ENCODE measurements at places on chromosomes 11 and 22.

- DNase-seq = no peak
Observed at GRCh38 chr11:110072930-110073329, 20.3 kb upstream of the ZC3H12C start.

GRCh38 chr22:32587449-32587848 lies 112.8 kb downstream of the FBXO7 start:
- DNase-seq = no peak

- DNase-seq = no peak
Observed at GRCh38 chr11:119652907-119653659, 75.9 kb downstream of the NECTIN1 start.

DNA sequence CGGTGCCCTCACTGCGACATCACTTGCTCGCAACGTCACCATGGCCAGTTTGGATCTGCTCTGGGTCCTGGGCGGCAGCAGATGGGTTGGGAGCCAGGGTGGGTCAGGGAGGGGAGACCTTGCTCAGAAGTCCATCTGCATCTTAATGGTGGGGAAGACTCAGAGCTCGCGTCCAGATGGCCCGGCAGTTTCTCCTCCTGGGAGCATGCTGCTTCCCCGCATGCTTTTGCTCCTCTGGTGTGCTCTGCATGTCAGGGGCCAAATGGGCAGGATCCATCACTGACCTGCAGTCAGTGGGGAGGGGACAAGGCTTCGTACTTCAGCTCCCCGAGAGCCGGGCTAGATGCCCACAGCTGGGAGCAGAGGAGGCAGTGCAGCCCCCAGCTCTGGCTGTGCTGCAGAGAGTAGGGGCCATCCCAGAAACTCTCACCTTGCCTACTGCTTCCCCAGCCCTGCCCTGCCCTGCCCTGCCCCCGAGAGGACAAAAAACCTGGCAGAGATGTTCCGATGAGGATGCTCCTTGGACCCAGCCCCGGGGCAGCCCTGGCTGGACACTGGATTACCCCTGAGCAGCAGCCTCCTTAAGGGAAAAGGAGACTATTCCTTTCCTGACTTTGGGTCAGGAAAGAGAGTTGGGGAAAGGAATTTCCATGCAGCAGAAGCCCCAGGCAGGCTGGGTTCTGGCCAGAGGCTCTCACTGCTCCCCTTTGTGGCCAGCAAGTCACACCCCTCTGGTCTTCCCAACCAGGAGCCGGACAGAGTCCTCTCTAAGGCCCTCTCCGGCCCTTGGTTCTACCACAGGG lies 149.9 kb downstream of the PKNOX2 start:
- DNase-seq = no peak

DNA sequence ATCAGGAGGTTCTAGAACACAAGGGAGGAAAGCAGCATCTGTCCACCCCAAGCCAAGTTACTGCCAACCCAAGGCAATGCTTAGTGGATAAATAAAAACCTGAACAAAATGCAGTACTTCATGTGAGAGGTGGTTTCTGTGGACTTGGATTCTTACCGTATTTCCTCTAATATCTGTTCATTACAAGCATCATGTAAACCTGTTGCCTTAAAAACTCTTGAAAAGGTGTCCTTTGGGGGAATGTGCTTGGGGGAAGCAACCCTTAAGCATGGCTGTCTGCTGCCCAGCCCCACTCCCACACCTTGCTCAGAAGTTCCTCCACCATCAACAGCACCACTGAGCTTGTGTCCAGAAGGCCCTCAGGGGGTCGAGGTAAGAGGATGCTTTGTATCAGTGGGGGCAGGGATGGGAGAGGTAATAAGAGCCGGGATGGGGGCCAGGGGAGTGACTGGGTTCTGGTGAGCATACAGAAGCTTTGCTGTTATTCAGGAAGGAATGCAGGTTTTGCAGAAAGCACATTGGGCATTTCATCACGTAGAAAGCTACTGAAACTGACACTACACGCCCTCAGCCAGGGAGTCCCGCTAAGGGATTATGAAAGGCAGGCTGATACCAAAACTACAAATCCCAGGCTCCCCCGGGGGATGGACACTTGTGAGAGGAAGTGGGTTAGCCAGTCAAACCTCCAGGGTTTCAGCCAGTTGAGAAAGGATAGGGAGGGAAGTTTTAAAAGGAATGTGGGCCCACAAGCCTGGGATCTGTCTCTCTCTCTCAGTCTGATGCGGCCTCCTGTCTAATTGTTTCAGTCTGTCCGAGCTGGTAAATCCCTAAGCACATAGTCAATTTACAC lies 52.0 kb downstream of the KCNJ1 start:
- DNase-seq = peak; percentile 11

- no peak for DNase-seq
Observed at GRCh38 chr22:37781434-37782059, 26.2 kb upstream of the GCAT start.

DNA sequence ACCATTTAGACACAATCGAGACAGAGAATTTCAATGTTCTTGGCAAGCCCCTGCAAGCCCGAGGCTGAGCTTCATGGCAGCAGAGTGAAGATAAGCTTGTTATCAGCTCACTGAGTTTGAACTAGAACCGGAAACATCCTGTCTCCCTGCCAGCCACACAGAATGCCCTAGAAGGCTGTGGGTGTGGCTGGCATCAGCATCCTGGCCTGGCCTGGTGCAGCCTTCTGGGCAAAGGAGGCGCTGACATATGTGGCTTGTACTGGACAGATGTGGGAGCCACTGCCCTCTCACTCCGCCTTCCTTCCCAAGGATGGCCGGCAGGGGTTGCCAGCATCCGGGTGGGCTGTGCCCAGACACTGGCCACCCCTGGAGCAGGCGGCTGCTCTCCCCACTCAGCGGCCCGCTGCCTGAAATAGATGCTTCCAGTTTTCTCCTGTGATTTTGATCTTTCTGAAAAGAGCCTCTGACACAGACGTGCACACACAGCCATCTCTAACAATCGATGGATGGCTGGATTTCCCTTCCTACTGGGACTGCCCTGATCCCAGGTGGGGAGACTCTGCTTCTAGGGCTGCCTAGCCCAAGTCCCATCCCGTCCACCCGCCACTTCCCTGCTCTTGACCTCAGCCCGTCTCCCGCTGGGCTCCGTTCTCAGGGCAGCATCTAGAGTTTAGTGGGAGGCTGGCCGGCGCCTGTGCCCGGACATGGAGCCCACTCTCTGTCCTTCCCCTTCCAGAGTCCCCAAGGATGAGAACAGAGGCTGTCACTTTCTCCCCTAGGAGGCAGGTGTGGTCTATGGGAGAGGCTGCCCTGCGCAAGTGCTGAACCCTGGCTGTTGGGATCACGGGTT lies 149.7 kb downstream of the CTTN start:
- peak; percentile 74 for DNase-seq

- DNase-seq = no peak
Observed at GRCh38 chr22:36492109-36492508, 10.7 kb upstream of the TXN2 start.

GRCh38 chr11:90542092-90542491 lies 319.2 kb upstream of the CHORDC1 start:
- DNase-seq = no peak

DNA sequence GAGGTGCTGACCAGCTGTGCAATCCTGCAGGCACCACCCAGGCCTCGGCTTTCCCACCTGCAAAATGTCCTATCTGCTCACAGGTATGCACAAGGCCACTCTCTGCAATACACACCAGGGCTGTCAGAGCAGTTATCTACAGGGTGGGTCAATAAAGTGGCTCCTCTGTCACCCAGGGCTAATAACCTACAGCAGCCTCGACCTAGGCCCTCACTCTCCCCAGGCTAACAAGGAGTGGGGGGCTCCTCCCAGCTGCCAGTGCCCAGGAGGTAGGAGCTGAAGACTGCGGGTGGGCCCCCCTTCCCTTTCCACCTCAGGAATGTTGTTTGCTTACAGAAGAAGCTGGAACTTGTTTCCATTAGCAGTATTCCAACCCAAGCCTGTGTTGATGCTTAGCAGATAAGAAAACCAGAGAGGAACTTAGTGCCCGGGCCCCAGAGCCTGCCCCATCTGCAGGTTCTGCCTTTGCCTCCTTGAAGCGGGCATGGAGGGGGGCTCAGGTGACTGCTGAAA lies 26.8 kb downstream of the MYH9 start:
- no peak for DNase-seq

DNA sequence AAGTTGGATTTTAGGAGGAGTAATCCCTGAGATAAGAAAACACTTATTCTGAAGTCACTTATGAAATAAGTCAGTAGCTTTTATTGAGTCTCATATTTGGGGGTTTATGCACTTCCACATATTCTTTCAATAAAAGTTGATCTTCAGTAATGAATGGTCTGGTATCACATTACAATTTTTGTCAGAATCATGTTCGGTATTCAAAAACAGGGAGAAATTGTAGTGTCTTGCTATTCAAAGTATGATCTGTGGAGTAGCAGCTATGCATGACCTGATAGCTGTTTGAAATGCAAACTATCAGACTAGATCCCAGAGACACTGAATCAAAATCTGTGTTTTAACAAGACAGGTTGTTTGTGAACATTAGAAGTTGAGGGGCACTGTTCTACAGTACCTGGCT lies 857.6 kb downstream of the METTL15 start:
- DNase-seq = no peak

GRCh38 chr22:38973289-38974169 lies 8.6 kb upstream of the APOBEC3B start:
- peak; percentile 61 for DNase-seq

GRCh38 chr11:298406-299065 lies 790 bp downstream of the IFITM5 start:
- no peak for DNase-seq

GRCh38 chr11:114015117-114015516 lies 40.2 kb downstream of the HTR3A start:
- no peak for DNase-seq

DNA sequence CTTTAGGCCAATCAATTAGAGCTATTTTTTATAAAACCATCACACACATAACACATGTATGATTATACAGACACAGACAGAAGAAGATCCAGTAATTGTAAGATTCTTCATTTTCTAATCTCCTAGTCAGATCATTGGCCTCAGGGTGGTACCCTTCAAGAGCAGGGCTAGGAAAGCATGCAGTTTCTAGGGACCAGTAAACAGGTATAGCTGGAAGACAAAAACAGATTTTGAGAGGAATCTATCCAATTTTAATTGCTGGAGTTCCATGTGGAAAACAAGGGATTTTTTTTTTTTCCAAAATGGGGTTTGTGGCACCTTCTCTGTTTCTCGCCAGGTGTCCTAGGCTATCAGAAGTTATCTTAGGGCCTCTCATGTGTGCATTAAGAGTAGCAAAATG lies 29.6 kb downstream of the METTL15 start:
- DNase-seq = peak; percentile 47

DNA sequence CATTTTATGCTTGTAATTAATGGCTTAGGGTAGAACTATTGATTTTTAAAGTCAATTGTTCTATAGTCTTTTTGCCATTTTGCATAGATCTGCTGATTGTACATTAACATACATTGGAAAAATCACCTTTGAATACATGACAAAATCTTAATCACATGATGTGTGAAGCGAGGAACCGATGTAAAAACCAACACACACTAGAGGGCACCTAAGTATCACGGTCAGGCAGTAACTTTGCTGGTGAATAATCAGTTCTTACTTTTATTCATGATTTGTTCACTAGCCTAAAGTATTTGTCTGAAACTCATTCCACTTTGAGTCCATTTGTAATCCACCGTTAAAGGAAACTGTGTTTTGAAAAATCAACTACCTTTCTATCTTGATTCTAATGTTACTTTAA lies 28.2 kb downstream of the JHY start:
- DNase-seq = peak; percentile 14

GRCh38 chr22:48701296-48702030 lies 1126.2 kb downstream of the BRD1 start:
- no peak for DNase-seq

DNA sequence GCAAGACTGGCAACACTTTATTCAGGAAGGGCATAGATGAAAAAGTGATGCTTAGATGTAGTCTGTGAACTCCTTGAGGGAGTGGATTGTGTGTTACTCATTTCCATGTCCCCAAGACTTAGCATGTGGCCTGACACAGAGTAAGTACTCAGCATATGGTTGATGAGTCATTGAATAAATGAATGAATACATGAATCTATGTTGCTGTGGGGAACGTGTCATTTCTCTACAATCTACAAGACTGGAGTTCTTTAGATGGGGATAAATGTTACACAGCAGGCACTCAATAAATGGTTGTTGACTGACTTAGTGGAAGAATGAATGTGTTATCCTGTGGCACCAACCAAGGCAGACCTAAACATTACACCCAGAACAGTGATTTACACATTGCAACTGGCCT lies 17.9 kb downstream of the BPIFC start:
- no peak for DNase-seq

DNA sequence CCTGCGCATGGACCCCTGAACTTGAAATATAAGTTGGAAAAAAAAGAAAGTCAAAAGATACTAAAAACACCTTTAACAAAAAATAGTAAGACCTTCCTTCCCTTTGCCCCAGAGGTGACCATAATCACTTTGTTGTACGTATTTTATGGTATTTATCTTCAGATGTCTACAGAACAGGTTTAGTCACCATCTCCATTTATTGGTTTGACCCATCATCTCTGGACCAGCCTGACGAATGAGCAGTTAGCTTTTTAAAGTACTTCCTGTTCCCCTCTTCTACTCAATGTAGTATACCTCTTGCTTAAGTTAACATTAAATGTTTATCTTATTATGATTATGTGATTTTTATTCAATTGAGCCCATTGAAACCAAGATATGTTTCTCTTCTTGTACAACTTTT lies 64.7 kb upstream of the CREB3L1 start:
- DNase-seq = no peak

DNA sequence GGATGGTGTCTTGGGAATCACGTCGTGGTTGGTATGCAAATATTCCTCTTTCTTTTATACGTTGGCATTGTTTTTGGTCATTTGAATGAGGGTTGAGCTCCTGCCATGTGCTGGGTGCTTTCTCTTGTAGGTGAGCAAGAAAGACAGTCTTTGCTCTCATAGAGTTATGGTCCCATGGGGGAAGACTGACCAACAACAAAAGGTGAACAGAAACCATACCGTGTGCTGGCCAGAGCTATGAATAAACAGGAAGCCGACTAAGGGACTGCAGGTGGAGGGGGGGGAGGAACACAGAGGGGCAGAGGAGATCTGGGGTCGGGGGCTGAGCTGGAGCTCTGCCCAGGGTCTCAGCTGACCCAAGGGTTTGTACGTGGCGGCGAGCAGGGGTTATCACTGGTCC lies 245.3 kb downstream of the CTTN start:
- DNase-seq = no peak

DNA sequence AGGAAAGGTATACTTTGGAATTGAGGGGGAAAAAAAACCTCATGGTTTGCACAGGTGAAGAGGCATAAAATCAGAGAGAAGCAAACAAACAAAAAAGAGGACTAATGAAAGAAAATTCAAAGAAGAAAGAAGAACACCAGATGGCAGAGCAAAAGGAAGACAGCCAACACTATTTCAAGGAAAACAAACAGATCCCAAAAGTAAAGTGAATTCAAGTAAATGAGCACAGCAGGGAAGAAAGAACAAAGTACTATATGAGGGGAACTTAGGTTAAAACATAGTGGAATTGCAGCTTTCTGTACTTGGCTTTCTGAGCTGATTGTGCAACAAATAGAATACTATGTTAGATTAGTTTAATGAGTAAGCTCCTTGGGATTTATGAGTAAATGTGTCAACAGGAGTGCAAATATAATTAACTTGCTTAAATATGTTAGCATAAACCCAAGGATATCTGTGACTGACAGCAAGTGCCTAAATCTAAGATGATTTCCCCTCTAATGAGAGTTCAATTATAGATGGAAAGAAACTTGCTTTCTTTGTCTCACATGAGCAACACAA lies 404.6 kb upstream of the CNTN5 start:
- no peak for DNase-seq

Data from hematopoietic multipotent progenitor cell treated with erythropoietin and hydrocortisone succinate and interleukin-3 and kit ligand, for 8 days (in vitro differentiated cells).